ENCODE measurements at places on chromosomes 1 and 21.

- no peak for DNase-seq
These were observed 37.4 kb downstream of the XCL1 start for GRCh38 chr1:168613691-168614231.

DNA sequence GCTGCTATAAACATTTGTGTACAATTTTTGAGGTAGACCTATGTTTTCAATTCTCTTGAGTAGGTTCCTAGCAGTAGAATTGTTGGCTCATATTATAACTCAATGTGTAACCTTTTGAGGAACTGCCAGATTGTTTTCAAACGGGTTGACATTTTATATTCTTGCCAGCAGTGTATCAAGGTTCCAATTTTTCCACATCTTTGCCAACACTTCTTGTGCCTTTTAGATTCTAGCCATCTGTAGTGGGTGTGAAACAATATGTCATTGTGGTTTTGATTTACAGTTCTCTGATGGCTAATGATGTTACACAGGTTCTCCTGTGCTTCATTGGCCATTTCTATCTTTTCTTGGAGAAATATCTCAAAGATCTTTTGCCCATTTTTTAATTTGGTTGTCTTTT is 36.4 kb downstream of the MAP3K7CL start:
- no peak for DNase-seq

GRCh38 chr1:223311826-223312225 is 52.1 kb downstream of the SUSD4 start:
- no peak for DNase-seq

- peak; percentile 76 for DNase-seq
These were observed 4.6 kb downstream of the IFFO2 start for GRCh38 chr1:18951818-18952391.

GRCh38 chr1:67767103-67767782 is 66.0 kb downstream of the GNG12 start:
- no peak for DNase-seq

GRCh38 chr1:73862355-73862754 is 335.6 kb downstream of the LRRIQ3 start:
- DNase-seq: no peak

DNA sequence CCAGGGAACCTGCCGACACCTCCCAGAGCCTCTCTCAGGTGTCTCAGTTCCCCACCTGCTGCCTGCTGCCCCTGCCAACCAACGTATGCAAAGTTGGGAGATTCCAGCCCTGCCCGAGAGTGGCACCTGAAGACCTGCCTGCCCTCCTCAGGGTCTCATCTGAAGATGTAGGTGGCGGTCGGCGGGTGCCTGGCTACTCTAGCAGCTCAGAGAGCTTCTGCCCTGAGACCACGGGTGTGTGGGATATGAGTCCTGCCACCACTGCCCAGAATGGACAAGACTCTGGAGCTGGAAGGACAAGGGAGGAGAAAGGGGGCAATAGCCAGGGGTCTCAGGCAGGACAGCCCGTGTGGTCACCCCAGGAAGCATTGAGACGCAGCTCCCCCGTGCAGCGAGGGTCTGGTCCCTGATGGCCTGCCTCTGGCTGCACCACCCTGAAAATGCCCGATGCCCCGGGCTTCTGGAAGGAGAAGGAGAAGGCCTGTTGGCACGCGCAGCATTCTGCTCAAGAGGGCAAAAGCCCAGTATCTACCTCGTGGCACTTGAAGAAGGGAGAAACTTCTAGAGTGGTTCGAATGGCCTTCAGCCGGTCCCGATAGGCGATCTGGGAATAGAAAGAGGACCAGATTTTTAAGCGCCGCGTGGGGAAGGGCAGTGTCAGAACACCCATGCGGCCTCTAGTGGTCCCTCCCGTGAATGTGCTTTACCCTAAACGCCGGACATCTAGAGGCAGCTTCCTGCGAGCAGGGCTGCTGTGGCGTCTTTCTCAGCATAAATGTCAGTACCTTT is 88.8 kb downstream of the STUM start:
- DNase-seq: peak; percentile 3

GRCh38 chr1:97759078-97759477 is 161.8 kb downstream of the DPYD start:
- DNase-seq: no peak

- DNase-seq: no peak
These were observed 91.5 kb downstream of the MRPL37 start for GRCh38 chr1:54291276-54292001.

GRCh38 chr1:3174487-3175247 is 105.7 kb downstream of the PRDM16 start:
- no peak for DNase-seq

- no peak for DNase-seq
These were observed 761.0 kb upstream of the CXADR start for GRCh38 chr21:16751695-16752474.

DNA sequence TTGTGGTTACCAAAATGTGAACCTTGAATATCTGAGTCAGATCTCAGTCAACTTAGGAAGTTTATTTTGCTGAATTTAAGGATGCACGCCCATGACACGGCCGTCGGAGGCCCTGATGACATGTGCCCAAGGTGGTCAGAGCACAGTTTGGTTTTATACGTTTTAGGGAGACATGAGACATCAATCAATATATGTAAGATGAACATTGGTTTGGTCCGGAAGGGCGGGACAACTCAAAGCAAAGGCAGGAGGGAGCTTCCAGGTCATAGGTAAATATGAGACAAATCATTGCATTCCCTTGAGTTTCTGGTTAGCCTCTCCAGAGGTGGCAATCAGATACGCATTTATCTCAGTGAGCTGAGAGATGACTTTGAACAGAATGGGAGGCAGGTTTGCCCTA is 1.0 kb upstream of the PRMT2 start:
- DNase-seq: no peak

Measured in T-helper 17 cell (primary cell).